Stimulated activated CD4-positive, alpha-beta T cell treated with anti-CD3 and anti-CD28 coated beads, Interleukin-15, amount 100 ng/mL, for 1 hour (primary cell): ENCODE measurements at places on chromosomes 1 and 21.

DNA sequence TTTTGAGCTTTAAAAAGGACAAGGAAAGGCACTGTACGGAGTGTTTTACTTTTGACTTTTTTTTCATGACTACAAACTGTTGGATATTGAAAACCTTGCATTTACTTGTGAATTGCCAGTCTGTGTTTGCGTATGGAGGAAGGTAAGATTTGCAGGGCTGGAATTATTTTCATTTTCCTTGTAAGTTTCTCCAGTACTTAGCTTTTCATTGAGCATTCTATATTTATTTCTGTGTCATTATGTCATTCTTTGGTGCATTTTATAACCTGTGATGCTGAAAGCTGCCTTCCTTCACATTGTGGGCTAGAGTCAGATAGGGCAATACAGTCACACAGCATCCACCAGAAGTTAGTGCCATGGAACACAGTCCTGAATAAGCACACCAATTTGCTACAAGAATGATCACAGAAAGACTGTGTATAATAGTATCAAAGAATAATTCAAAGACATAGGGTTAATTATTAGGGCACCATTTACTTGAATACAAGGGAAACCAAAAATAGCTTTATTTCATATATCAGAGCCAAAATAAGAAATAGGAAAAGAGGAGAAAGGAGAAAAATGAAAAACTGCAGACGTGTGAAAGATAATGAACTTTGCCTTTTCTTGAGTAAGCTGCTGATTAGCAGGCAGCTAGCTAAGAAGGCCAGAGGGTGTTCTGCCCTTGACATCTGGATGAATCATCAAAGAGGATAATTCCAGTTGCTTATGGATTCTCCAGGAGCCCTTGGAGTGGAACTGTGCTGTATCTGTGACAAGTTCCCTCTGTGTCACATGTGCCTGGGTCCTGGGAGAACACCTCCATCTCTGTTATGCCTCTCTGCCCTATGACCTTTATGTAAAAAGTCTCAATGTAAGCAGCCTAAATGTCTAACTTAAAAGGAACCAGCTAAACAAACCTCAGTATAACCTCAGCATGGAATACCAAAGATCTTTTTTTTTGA lies 8.0 kb upstream of the FAM20B start:
- no peak for DNase-seq

DNA sequence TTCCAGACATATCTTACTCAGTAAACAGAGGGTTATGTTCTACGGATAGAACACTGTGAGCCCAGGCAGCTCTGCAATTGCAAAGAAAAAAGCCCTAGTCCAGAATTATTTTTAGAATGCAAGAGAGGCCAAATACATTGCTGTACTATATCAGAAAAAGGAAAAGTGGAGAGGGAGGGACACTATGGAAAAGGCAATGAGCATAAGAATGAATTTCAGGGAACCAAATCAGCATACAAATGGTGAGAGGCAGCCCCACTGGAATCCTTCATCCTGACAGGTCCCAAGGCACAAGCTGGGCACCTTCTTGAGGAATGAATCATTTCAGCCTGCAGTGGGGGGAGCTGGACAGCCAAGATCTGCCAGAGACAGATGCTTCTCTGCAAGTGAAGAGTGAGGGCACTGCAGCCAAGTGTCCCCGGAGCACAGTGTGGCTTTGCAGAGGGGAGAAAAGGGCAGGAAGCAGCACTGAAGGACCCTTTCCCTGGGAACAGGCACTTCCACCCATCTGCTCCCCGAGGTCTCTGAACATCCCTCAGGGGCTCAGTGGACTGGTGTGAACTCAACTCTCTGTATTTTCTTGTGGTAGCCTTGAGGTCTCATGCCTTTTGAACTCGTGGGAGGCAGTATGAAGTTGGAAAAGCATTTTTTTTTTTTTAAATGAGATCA lies 115.6 kb downstream of the XCL2 start:
- DNase-seq = no peak

GRCh38 chr1:161549652-161550051 lies at the start of gene FCGR3A:
TSS of gene FCGR3A (minus strand) at chr1:161549818. CDS start at chr1:161549736, 82 bp downstream.
- DNase-seq = no peak

- no peak for DNase-seq
Observed at GRCh38 chr1:83959824-83960498, 39.0 kb downstream of the TTLL7 start.

DNA sequence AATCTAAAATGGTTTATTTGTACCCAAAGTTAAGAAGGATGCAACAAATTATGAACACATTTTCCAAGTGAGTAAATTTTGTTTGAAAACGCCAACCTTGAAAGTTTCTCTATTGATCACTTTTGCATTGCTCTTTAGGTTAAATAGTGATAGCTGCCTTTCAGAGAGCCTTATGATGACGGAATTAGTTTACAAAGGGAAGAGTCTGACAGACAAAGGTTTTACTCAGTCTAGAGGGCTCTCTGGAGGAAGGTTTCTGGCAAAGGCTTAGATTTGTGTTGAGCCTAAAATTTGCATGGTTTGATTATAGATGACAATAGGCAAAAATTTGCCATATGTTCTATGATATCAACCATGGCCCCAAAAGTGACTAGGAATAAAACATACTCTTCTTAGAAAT lies 95.9 kb upstream of the RUNX1 start:
- DNase-seq = no peak

DNA sequence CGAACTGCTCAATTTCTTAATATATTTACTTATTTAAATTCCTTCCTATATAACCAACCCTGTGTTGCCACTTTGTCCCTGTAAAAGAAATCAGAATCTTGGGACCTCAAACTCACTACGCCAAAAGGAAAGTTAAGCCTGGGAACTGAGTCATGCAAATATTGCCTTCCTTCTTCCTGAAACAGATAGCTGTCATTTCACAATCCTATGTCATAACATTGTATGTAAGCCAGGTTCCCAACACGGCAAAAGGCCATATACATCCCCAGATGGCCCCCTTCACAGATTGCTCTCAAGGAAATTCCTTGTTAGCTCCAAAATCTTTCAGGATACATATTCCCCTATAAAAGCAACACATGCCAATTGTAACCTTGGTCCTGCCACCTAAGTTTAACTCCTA lies 39.7 kb downstream of the C21orf91 start:
- DNase-seq = no peak

- no peak for DNase-seq
Observed at GRCh38 chr1:233060461-233060994, 110.1 kb downstream of the NTPCR start.

DNA sequence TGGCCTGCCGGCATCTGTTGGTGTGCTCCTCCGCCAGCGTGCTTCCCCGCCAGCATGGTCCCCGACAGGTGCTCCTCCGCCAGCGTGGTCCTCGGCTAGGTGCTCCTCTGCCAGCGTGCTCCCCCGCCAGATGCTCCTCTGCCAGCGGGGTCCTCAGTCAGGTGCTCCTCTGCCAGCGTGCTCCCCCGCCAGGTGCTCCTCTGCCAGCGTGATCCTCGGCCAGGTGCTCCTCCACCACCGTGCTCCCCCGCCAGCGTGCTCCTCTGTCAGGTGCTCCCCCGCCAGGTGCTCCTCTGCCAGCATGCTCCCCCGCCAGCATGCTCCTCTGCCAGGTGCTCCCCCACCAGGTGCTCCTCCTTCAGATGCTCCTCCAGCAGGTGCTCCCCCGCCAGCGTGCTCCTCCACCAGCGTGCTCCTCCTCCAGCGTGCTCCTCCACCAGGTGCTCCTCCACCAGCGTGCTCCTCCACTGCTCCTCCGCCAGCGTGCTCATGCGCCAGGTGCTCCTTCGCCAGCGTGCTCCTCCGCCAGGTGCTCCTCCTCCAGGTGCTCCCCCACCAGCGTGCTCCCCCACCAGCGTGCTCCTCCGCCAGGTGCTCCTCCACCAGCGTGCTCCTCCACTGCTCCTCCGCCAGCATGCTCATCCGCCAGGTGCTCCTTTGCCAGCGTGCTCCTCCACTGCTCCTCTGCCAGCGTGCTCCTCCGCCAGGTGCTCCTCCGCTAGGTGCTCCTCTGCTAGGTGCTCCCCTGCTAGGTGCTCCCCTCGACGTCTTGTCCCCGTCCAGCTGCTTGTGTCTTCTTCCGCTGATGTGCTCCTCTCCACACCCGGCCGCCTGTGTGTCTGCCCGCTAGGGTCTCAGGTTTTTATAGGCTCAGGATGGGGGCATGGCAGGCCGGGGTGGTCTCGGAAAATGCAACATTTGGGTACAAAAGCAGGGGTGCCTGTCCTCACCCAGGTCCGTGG lies 223.0 kb downstream of the NRIP1 start:
- no peak for DNase-seq

GRCh38 chr21:43020771-43021170 lies 46.4 kb downstream of the PKNOX1 start:
- no peak for DNase-seq

DNA sequence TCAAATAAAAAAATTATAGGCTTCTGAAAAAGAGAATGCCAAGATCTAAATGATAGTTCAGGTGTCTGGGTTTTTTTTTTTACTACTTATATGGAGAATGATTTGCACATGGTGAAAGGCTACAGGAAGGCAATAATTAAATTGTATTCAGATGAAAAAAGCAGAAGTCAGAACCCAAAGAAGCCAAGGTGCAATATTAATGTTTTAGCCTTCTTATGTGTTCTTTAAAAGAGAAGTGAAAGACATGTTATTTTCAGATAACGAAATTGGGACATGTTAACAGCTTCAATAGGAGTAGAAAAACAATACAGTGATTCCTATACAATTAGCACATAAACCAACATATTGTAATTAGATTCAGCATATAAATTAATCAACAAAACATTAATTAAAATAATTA lies 452.9 kb upstream of the PRMT6 start:
- no peak for DNase-seq

DNA sequence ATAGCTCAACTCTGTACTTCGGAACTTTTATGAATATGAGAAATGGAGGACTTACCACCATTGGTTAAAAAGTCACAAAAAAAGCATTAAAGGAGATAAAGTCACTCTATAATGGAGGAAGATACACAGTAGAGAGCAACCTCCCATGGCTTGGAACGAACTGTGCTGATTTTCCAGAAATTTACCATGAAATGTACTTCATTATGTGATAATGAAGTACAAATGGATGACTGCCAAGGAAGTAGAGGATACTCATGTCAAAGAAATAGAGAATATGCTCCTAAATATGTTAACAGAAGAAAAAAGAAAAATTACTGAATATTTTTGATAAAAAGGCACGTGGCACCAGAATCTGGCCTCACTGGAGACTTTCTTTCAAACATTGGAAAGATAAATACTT lies 23.6 kb upstream of the PLA2G2E start:
- no peak for DNase-seq

DNA sequence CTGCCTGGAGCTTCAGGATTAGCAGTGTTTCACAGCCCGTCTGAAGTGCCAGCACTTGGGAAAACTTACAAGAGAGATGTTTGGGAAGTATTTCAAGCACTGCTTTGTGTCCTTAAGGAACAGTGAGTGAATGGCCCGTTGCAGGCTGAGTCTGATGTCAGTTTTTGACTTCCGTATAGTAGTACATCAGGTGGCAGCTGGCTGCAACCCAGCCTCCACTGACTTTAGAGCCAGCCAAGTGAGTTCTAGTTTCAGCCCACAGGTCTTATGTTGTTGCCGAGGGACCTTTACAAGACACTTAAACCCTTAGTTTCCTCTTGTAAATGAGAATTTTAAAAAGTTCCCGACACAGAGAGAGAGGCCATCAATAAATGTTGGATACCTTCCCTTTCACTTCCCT lies 35.0 kb downstream of the UCK2 start:
- no peak for DNase-seq

DNA sequence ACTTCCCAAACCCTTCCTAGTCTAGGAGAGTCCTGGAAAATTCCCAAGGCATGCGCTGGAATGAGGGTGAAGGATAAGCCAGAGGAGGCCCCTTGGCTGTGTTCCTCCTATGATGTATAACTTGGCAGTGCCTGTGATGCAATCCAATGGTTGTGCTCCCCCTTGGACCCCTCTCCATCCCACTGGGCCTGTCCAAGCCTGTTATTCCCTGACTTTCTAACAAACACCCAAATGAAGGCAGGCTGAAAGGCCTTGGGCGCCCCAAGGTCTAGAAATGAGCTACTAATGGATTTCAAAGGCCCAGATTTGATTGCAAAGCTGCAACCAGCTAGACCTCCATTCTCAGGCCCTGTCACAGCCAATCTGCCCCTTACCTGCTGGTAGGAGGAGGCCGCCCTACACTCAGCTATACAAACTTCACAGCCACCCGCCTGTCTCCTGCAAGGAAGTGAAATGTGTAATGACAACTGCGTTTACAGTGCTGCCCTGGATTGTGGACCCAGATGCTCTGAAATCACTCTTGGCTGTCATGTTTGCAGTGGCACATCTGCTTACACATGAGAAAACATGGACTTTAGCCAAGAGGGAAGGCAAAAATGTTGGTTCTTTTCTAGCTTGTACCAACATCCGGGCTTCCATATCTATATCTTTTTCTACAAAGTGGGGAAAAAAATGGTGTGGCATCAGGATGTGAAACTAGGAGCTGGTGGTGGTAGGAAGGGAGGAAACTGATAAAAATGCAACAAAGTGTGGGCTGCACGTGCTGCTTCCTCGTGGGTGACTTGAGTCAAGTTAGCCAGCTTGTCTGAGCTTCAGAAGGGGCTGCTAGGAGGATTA lies 130.4 kb downstream of the TRABD2B start:
- no peak for DNase-seq

DNA sequence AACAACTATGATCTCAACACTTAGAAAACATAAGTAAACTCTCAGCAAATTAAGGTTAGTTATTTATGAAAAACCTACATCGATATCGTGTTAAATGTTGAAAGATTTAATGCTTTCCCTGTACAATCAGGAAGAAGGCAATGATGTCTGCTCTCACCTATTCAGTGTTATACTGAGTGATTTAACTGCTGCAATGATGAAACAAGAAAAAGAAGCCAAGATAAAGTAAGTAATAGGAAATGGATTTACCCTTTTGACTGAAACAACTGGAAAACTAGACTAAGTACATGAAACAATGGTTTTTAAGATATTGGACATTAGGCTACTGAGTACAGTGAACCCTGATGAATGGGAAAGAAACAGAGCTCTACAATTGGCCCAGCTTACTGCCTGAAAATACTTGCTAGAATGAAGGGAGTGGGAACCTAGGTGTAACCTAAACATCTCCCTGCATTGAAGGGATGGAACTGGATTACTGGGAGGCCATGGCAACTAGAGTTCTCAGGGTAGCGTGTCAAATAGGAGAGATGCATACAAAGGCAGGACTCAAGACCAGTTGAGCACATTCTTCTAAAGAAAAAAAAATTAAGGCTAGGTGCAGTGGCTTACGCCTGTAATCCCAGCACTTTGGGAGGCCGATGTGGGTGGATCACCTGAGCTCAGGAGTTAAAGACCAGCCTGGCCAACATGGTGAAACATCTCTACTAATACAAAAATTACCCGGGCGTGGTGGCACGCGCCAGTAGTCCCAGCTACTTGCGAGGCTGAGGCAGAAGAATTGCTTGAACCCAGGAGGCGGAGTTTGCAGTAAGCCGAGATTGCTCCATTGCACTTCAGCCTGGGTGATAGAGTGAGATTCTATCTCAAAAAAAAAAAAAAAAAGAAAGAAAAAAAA lies 37.3 kb downstream of the SNRPE start:
- DNase-seq = no peak

GRCh38 chr1:239954836-239955235 lies 136.8 kb upstream of the FMN2 start:
- DNase-seq = no peak

DNA sequence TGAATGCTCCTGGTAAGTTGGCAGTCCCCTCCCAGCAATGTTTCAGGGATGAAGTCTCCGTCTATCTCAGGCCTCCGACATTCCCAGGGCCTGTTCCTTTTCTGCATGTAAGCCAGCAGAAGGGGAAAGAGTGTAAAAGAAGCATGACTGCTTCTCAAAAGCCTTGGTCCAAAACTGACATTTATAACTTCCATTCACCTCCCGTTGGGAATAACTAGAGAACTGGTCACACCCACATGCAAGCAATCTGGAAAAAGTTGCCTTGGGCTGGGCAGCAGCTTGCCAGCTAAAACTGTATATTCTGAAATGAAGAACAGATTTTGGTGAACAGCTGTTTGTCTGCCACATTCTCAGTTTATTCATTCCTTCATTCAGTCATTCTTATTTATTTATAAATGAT lies 24.2 kb upstream of the NPL start:
- no peak for DNase-seq
